Karpas-422 (cell line): ENCODE measurements at places on chromosomes 12 and 14.

DNA sequence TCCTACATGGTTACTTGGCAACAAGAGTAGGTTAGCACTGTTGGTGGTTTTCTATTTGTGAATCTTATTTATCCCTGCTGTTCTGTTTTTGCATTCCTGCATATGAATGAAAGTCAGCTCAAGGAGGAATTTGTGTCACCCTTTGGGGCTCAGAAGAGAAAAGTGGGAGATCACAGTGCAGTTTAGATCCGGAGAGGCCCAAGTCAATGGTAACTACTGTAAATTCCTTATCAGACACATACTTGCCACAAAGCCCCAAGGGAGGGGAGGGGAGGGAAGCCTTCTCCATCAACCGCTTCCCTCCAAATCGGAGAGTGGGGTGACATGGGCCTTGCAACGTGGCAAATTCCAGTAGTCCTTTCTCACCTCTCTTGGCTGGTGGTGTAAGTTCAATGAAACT is 15.0 kb downstream of the GSG1 start:
- no peak for DNase-seq

GRCh38 chr12:6489449-6489848 is 3.6 kb downstream of the MRPL51 start:
- no peak for DNase-seq

GRCh38 chr12:104710940-104711689 is 247.0 kb downstream of the SLC41A2 start:
- DNase-seq: no peak

GRCh38 chr14:90551733-90552464 is 155.1 kb downstream of the CALM1 start:
- no peak for DNase-seq

DNA sequence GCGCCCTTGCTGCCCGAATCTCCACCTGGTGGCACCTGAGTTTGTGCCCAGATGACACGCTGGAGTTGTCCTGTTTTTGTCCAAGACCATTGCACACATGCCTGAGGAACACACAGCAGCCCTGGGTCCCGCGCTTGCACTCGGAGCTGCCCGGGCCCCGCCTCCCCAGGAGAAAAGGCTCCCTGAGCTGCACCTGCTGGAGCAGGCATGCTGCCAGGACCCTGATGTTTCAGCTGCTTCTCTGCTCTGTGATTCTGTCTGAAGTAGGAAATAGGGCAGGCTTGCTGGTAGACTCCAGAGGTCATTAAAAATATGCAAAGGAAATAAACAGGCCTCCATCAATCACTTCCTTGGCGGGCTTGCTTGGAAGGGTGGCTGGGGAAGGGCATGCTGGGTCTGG is 271.6 kb downstream of the CACNA1C start:
- DNase-seq: no peak

GRCh38 chr14:104516906-104517305 is 62.7 kb upstream of the C14orf180 start:
- no peak for DNase-seq

GRCh38 chr12:106245767-106246166 is 2.1 kb downstream of the CKAP4 start:
- no peak for DNase-seq

- no peak for DNase-seq
These were observed 218.1 kb downstream of the MSRB3 start for GRCh38 chr12:65496617-65497016.

- no peak for DNase-seq
These were observed 120.5 kb downstream of the PHETA1 start for GRCh38 chr12:111248236-111249017.
